ENCODE measurements at places on chromosomes 3 and 15.
A peak's percentile ranks its signal among the peaks of the same experiment; 100 is the strongest.

GRCh38 chr3:194040516-194041273 is 95.3 kb upstream of the HES1 start:
- no peak for DNase-seq

DNA sequence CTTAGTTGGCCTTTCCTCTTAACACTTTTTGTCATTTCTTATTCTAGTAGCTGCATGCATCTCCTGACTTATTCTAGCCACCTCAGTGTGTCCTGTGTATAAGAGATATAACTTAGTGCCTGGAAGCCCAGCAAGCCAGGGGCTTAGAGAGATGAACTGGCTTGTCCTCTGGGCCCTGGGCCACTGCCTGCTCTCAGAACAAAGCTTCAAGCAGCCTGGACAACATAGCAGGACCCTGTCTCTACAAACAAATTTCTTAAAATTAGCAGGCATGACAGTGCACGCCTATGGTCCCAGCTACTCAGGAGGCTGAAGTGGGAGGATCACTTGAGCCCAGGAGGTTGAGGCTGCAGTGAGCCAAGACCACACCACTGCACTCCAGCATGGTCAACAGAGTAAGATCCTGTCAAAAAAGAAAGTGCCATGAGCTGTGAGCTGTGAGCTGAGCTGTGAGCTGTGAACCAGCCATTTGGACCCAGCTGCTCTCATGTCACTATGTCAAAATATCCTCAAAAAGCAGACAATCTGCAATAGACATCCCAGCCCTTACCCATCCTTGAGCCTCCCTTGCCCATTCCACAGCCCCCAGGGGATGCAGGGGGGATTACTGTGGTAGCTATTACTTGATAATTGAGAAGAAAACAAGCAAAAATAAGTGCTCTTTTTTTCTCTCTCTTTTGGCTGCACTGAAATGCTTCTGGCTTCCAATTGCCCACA is 174.5 kb downstream of the OPA1 start:
- DNase-seq = no peak

DNA sequence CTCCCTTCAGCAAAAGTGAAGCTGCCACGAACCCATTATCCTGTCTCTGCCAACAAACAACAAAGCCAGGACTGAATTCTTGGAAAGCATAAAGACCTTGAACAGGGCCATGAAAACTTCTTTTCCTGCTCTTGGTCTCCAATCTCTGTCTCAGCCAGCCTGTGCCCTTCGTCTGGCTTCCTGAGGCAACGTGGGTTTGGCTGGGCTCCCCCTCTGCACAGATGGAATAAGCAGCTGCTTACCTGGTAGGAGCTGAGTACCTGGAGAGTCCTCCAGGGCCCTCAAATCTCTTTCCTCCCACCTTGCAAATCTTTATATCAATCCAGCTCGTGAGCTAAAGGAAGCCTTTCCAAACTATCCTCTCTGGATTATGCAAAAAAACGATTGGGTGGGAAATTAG is 97.6 kb upstream of the PSMD6 start:
- DNase-seq = no peak

DNA sequence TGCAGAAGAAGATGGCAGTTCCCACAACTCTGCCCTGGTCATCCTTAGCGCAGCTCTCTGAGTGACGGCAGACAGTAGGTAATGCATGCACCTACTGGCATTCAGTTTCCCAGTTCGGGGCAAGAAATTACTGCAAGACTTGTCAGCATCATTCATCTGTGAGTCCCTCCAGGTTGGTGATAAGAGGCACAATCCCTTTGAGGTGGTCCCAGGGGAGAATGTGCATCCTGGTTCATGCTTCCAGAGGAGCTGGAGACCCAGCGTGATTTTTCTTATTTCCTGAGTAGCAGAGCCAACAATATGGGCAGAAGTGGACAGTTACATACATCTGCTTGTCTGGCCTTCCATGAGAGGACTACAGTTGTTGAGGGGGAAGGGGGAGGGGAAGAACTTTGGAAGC is 235.9 kb upstream of the BHLHE40 start:
- no peak for DNase-seq

- DNase-seq = peak; percentile 28
These were observed 101.2 kb downstream of the IQSEC1 start for GRCh38 chr3:12972043-12972442.

DNA sequence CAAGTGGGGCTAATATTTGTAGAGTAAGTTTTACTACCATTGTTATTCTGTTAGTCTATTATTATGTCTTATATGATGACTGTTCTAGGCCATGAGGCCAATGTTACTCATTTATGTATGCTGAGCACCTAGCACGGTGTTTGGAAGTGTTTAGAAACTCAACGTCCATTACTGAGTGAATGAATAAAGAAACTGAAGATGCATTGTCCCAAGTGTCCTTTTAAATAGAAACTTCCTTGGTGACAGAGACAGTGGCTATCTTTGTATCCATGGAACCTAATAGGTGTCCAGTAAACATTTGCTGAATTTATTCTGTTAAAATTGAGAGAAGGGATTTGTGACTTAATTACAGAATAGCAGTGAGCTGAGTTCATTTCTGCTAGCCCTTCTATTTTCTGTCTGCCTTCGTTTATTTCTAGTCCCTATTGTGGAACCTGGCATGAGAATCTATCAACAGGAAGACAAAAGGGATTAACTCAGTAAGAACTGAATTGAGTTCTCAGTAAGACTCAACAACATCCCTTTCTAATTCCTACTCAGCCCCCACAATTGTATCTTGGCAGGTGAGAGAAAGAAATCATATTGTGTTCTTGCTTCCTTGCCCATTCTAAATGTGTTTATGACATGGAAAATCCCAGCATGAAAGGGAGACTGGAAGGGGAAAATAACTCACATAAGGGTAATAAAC is 246.6 kb upstream of the LRRC3B start:
- no peak for DNase-seq

DNA sequence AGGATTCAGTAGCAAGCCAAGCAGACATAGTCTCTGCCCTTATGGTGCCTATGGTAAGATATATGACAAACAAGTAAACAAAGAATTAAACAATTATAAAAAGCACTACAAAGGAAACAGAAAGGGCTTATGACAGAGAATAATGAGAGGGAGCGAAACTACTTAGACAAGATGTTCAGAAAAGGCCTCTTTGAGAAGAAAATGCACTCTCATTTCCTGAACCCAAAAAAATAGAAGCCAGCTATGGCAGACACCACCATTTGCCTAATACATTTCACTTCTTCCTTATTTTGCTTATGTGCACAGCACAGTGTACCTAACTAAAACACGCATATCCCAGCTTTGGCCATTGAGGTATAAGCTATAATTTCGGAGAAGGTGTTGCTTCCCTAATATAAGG is 465.5 kb upstream of the PPP2R3A start:
- DNase-seq = no peak

- no peak for DNase-seq
These were observed 624.3 kb upstream of the LMCD1 start for GRCh38 chr3:7877312-7877711.

DNA sequence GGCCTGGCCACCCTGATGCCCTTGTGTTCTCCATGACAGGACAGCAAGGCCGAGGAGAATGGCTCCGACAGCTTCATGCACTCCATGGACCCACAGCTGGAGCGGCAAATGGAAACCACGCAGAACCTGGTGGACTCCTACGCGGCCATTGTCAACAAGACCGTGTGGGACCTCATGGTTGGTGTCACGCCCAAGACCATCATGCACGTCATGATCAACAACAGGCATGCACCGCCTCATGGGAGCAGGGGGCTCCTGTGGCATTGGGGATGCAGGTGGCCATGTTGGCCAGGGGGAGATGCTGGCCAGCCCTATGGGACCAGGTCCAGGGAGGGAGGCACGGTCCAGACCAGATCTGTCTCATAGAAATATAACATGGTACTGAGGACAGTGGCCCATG is 62.9 kb downstream of the GOLGA8B start:
- DNase-seq = no peak

DNA sequence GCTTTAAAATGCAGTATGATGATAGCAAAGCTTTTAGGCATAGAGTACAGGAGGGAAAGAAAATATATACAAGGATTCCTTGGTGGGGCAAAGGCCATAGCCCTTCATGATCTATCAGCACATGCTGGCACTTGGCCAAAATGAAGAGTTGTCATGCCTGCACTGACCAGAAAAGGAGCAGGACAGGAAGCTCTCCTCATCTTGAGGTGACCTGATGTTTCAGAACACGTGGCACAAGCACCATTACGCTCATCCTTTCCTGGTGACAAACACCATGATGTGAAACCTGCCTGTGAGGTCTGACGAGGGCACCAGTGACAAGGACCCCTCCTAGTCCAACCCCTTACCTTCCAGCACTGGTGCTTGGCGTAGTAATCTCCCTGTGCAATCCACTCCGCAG is 77.9 kb upstream of the DCLK3 start:
- DNase-seq = no peak

DNA sequence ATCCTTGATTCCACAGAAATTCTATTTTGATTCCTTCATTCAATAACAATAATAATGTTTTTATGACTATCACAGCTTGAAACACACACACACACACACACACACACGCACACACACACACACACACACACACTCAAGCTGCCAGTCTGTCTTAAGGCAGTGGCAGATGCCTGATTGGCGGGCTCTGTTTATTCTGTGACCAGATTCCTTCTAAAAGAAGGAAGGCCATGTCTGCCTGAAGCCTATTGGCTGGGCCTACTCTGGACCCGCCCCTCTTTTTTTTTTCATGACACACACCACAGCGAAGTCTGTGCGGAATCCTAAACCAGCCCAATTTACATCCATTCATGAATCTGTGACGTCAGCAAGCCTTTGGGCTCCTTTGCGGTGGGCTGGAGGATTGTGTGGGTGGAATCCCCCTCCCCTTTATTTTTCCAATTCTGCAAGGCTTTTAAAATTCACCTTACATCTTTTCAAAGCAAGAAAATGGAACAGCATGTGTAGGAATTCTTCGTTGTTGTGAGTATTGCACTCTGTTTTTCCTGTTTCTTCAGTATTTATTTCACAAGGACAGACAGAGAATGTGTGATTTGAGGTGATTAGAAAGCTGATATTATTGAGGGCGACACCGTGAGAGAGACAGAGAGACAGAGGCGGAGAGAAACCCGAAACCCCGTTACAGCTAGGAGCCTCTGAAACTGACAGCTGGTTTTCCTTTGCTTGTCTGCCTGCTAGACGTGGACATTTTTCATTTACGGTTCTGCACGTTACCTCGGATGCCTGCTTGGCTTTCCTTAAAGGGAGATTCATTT is at the start of gene MAP3K13:
Gene MAP3K13 (plus strand): TSS at position 287 of the 812 bp plus-strand sequence. CDS start 65,446 bp downstream, outside the sequence.
- DNase-seq = peak; percentile 84

DNA sequence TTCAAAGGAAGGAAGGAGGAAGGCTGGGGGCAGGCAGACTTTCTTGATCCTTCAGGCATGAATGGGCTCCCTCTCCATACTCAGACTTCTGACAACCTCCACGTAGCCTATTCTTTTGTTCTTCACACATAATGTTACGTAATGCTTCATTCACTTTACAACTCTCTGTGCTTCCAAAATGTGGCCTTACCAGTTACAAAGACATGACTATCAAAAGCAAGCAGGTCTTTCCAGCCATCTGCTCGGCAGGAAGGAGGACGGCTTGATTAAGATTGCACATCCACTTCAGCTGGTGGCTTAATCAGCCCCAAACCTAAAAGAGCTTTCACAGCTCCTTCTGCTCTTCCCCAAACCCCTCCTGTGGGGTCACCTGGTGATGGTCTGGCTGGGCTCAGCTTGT is 263.2 kb downstream of the XXYLT1 start:
- DNase-seq = no peak

DNA sequence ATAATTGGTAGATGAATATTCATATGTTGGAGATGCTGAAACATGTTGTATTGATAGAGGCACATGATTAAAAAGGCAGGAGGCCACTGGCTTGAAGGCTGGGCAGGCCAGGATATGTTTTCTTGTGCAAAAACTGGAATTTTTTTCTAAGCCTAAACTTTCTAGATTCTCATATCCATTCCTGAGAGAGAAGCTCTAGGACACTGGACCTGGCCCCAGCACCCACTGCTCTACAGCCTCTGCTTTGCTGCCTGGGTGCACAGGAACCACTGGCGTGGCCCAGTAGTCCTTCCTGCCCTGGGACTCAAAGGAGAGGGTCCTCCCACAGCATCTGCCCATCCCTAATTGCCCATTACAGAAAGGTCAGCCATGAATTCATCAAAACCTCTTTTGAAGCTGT is 58.1 kb upstream of the APEH start:
- DNase-seq = no peak

DNA sequence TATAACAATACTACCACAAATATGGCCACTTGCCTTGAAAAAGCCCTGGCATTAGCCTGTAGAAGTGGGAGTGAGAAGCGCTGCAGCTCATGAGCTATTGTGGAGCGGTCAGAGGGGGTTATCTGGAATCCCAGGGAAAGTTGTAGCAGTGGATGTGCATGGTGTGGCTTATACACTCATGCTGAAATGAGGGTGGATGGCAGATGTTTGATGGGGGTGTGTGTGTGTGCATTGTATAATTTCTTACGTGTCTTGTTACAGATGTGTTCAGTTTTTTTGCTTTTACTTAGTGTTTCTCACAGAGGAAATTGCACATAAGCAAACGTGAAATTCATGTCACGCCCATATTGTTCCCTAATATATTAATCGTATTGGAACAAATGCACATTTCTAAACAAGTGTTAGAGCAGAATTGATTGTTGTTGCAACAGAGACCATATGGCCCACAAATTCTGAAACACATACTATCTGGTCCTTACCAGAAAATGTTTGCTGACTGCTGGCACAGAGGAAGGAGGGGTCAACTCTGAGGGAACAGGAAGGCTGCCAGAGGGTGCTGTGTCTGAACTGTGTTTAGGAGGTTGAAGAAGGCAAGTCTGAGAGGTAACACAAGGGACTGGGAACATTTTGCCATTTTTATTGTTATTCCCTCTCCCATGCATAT is 200.0 kb upstream of the CFAP20DC start:
- DNase-seq = peak; percentile 10

DNA sequence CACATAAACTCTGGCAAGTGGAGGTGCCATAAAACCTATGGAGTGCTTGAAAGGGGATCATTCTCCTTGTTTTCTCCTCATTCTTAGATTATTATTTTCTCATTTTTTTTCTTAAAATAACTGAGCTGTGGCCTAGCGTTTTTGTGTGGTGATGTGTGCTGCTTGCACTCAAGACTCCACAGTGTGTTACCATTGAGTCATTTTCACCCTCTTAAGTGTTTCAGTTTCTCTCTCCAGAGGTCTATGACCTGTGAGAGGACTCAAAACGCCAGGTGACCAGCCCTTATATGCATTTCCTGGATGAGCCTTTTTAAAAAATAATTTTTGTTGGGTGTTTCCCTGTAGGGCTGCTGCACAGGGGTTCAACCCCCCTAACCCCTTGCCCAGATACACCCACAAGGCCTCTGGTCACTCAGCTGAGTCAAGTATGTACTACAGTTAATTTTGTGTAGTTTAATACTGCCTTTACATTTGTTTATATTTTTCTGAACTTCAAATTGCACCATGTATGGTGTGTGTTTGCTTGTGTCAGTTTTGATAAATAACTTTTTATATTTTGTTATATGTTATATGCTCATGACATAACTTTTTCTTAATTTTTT is 15.4 kb upstream of the BTLA start:
- DNase-seq = no peak

GRCh38 chr3:115715241-115715745 is 92.0 kb downstream of the GAP43 start:
- DNase-seq = no peak

DNA sequence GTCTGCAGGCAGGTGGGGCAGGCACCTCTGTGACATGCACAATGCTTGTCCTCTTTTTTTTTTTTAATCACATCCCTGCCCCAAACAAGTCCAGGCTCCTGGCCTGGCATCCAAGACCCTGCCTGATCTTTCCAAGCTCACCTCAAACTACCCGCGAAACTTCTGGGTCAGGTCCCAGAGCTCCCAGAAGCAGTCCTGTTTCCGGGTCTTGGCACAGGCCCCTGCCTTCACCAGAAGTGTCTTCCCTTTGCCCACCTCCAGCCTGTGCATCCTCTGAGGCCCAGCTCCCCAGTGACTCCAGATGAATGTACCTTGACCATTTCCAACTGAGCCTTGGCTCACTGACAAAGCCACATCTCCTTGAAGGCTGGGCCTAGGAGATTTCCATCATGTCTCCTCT is 23.0 kb downstream of the PLA2G4E start:
- no peak for DNase-seq
